Right renal pelvis (tissue), 4 donors: ENCODE measurements at places on chromosomes 5 and 9.

- DNase-seq = no peak
Observed at GRCh38 chr9:90219548-90220118, 423.0 kb downstream of the DIRAS2 start.

DNA sequence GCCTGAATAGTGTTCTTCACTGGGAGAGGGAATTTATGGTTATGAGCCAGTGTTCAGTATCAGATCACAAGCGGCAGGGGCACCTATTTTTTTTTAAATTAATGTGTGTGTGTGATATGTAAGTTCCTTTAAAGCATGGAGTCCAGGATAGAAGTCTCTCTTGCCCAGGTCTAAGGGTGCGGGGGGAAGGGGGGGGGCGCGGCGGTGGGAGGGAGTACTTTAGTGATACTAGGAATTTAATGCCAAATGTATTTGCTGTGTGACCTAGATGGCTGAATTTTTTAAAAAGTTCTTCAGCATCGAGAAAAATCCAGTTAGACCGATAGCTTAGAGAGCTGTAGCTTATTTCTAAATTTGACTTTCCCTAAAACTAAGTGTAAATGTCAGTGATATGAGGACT lies 1.5 kb upstream of the FCHO2 start:
- no peak for DNase-seq

DNA sequence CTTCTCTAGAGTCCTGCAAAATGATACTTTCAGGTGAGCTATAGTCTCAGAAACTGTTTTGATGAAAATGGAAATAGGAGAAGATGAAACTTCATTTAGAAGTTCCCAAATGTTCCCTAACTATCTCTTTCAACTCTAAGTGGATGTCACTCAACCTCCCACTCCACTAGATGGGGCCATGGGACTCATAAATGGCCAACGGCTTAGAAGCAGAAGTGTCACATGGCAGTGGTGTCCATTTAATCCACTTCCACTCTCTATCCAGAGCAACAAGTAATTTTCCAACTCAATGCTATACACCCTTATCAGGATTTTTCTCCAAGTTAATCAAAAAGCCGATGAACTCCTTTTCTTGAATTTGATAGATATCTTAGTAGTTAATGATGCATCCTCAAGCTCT lies 295.7 kb downstream of the EDIL3 start:
- no peak for DNase-seq

DNA sequence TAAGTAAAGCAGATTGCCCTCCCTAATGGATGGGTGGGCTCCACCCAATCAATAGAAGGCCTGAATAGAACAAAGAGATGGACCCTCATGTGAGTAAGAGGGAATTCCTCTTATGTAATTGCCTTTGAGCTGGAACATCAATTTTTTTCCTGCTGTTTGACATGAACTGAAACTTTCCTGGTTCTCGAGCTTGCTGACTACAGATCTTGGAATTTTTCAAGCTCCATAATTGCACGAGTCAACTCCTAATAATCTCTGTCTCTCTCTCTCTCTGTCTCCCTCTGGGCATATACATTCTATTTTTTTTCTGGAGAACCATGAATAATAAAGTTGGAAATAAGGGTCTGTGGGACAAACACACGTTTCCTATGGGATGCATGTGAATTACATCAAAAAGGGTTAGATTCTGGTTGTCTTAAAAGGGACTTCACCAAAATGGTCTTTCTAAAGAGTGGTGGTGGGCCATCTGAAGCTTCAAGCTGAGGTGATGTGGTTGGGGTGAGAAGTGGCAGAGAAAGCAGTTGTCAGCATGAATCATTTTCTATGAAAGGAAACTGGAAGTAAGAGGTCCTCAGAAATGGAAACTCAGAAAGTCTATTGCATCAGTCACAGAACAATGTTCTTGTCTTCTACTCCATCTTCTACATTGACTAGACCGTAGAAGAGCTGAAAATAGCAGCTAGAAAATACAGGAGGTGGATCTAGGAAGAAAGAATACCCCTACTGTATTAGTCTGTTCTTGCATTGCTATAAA lies 47.0 kb upstream of the HOMER1 start:
- no peak for DNase-seq

GRCh38 chr5:78289911-78290310 lies 4.6 kb downstream of the AP3B1 start:
- DNase-seq = no peak

- no peak for DNase-seq
Observed at GRCh38 chr5:104186100-104186499, 623.5 kb upstream of the NUDT12 start.

GRCh38 chr9:135770203-135770535 lies 68.2 kb downstream of the KCNT1 start:
- DNase-seq = no peak

- peak; percentile 47 for DNase-seq
Observed at GRCh38 chr9:37650873-37651768, at the start of gene FRMPD1. Gene FRMPD1, plus strand, starts transcription at chr9:37650954. Its CDS starts 41,688 bp downstream, at chr9:37692642.

DNA sequence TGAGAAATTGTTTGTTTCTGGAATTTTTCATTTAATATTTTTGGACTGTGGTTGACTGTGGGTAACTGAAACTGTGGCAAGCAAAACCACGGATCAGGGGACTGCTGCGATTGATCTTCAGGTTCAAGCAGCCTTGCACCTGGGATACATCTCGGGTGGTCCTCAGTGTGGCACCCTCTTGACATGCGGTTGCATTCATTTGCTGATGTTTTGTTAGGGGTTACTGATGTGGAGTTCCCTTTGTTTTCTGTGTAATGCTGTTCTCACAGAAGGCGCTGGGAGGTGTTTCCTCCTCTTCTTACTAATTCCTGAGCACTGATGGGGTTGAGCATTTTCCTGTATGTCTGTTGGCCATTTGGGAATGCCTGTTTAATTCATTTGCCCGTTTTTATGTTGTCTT lies 60.4 kb downstream of the EHMT1 start:
- no peak for DNase-seq

- no peak for DNase-seq
Observed at GRCh38 chr9:79572032-79572607, 355 bp downstream of the TLE4 start.

GRCh38 chr5:112551419-112552032 lies 132.4 kb upstream of the EPB41L4A start:
- DNase-seq = peak; percentile 61

DNA sequence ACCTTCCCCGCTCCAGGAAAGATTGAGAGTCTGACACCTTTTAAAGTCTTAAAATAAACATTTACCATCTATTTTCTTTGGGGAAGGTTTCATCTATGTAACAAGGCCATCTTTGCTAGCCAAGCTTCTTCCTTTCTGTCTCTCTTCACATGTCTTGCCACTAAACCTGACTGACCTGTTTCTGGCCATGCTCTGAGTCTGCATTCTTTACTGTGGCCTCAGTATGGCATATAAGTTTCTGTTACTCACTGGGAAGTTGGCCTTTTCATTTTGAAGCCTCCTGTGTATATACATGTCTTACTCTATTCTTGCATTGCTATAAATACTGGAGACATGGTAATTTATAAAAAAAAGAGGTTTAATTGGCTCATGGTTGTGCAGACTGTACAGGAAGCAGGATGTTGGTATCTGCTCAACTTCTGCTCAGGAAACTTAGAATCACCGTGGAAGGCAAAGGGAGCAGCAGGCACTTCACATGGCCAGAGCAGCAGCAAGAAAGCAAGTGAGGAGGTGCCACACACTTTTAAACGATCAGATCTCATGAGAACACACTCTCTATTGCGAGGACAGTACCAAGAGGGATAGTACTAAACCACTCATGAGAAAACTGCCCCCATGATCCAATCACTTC lies 48.1 kb downstream of the KCNV2 start:
- no peak for DNase-seq

GRCh38 chr9:109037946-109038715 lies 24.8 kb upstream of the CTNNAL1 start:
- no peak for DNase-seq

DNA sequence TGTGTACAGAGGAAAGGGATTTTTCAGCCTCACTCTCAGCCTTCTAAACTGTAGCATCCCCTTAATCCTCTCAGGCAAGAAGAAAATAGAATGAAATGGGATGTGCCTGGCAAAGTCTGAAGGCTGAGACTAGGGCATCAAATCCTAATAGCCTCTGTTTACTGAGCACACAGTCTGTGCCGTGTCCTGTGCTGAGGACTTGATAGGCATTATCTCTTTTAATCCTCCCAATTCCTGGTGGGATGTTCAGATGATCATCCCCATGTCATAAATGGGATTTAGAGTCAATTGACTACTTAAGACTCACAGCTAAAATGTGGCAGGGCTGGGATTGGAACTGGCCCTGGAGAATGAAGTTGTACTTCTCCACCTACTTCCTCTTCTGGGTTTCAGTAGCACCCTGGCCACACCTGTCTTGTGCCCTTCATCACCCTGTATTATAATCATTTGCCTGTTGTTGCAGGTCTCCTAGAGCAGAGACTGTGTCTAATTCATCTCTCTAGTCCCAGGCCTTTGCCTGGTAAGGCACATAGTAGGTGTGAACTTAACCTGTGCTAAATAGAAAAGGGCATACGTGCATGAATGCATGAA lies 81.0 kb downstream of the WWC1 start:
- DNase-seq = no peak

DNA sequence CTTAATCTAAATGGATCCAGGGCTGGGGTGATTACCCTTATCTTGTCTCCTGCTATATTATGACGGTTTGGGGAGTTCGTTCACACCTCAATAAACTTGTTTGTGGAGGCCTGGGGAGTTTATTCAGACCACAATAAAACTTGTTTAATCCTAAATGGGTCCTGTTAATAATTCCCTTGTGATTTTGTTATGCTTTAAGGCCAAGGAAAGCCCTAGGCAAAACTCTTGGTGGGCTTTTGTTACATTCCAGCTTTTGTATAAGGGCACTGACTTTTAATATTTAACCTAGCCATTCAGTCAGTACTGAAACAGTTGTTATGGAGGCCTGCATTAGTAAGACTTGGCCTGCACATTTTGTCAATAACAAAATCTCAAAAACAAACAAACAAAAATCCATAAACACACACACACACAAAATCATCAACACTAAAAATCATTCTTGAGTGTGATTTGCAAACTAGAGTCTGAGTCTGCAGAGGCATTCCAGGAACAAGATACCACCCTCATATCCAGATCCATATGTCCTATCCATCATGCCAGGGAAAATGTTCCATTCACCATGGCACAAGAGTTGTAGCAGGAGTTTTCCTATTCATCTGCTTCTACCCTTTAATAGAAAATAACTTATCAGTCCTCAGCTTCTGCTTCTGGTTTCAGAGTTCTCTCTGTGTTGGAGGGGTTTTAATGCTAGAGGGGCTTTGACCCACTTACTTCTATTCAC lies 421.7 kb downstream of the AGTPBP1 start:
- DNase-seq = no peak

- DNase-seq = no peak
Observed at GRCh38 chr5:98458004-98458403, 315.5 kb upstream of the RGMB start.

DNA sequence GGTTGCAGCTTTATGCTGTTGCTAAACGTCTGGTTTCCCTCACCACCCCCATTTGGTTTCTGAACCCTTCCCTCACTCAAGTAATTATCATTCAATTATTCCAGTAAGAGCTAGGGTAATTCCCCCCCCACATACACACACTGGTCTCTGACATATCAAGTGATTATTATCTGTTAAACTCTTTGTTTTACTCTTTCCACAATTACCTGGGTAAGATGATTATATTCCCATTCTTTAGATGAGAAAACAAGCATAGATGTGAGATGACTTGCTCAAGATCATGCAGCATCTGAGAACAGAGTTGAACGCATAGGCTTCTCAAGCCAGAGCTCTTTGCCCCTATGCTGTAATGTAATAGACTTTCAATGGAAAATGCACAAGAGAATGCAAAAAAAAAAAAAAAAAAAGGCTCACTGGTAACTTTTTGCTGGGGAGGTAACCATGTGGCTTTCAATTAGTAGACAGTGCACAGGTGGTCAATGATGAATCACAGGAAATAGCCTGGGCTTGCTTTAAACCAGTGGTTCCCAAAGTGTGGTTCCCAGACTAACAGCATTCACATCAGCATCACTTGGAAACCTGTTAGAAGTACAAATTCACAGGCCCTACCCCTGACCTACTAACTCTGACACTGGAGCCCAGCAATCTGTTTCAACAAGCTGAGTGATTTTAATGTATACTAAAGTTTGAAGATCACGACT lies 87.6 kb downstream of the PIK3R1 start:
- DNase-seq = no peak

DNA sequence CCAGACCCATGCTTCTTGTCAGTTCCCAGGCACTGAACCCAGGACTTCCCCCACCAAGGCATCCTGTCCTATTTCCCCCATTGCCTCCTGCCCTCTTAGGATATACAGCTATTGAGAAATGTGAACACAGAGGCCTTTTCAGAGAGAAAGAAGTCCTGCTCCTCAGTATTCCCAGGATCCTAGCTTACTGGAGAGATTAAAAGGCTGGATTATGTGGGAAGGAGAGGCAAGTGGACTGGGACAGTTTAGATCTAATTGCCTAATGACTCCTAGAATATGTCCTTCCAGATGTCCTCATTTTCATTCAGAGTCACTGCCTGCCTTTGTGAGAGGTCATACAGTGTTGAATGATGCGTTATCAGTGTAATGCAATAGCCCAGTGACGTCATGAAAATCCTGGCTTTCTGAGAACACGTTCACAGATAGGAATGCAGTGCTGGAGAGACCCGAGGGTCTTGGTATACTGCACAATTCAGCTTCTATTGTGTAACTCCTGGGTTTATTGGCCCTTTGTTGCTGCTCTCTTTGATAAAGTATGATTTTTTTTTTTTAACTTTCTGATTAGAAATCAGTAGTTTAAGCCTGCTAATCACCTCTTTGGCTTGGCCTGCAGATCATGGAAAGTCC lies 26.2 kb downstream of the WWC1 start:
- DNase-seq = no peak

DNA sequence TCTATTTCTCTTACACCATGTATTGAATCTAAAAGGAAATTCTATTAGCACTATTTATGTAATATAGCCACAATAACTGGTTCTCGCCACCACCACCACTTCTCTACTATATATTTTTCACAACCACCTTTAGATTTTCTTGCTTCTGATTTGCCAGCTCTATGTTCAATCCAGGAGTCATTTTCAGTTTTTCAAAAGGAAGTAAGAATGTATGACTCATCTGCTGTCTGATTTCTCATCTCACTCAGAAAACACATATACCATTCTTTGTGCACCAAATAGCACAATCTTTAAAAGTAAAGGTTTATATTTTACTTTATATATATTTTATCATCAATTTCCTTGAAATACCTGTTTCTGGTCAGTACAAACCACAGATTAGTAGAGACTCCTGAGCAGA lies 1127.5 kb downstream of the TAF11L14 start:
- DNase-seq = no peak

- DNase-seq = no peak
Observed at GRCh38 chr5:108769352-108769751, 21.7 kb downstream of the FER start.

GRCh38 chr5:56072863-56073766 lies 78.4 kb upstream of the IL6ST start:
- no peak for DNase-seq
